ENCODE measurements at places on chromosomes 2 and 18.
A peak's percentile ranks its signal among the peaks of the same experiment; 100 is the strongest.

DNA sequence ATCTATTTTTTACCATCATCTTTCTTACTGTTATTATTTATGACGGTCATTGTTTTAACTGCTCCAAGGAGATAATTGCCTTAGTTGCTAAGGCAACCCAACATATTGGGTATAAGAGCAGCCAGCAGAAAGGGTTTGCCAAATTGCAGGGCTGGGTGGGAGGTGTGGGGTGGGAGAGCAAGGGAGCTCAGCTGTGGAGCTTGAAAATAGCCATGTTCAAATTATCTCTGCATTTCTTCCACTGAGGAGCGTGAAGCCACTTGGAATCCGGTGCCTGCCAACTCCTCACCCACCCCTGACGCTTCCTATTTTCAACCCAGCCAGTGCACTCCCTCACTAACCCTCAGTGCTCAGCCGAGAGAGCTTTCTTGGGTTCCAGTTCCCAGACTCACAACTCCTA, 60.8 kb downstream of the SETBP1 start:
- H3K27me3 ChIP-seq = no peaks in the 10 kb centered on the region
- peaks cover 39% of the 10 kb centered on the region for H3K4me1 ChIP-seq
- H3K36me3 ChIP-seq = no peaks in the 10 kb centered on the region
- H3K27ac ChIP-seq = no peak overlapping the region
- DNase-seq = no peak
- no peak overlapping the region for H3K4me3 ChIP-seq

DNA sequence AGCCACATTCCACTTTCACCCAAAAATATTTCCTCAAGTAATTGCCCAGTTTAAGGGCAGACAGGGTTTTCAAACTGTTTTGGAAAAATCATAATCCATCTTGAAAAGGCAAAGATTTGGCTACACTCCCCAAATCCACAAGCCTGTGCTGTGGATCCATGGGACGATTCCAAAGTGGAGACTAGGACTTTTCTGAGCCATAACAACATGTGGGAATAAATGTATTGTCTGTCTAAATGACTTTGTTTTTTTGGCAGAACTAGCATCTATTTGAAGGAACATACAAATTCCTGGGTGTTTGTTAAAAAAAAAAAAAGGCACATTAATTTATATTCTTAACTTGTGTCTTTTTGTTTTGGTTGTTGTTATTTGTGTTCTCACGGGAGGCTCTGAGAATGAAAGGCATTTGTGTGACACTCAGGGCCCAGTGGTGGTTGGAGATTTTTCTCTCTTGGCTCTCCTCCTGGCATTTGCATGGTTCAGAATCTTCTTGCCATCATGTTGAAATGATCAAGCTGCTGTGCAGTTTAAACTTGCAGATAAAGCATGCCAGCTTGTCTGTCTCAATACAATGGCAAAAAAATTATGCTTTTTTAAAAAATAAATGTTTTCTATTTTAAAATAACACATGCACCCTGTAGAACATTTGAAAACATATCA, 277.4 kb downstream of the EN1 start:
- H3K27me3 ChIP-seq = peaks cover 2% of the 10 kb centered on the region
- H3K4me1 ChIP-seq = 0 out of 2 replicates have a peak, but pooled peaks cover 4% of the 10 kb centered on the region
- H3K27ac ChIP-seq = no peak overlapping the region
- no peak overlapping the region for H3K4me3 ChIP-seq

GRCh38 chr2:2007551-2008501, 263.5 kb upstream of the PXDN start:
- peak; percentile 51 for DNase-seq
- H3K4me1 ChIP-seq = peaks cover 54% of the 10 kb centered on the region
- peak overlapping the region; percentile 48 for H3K4me3 ChIP-seq
- no peaks in the 10 kb centered on the region for H3K36me3 ChIP-seq
- H3K27me3 ChIP-seq = no peaks in the 10 kb centered on the region

DNA sequence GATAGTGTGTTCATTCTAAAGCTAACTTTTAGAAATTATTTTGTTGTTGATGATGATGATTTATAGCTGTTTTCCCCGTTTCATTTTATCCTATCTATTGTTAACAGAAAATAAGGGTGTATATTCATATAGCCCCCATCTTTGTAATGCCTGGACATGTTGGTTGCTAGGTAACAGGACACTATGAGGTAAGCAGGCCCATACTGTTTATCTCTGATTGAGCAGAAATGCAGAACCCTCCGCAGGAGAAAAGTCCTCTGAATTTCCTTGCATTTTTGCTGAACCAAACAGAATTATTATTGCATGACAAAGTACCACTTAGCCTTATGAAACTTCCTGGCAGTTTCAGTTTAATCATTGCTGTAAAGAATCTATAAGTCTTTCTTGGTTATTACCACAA, 339.4 kb downstream of the DCC start:
- DNase-seq = no peak
- no peak overlapping the region for H3K27ac ChIP-seq
- H3K4me1 ChIP-seq = peaks cover 33% of the 10 kb centered on the region
- H3K4me3 ChIP-seq = no peak overlapping the region

GRCh38 chr2:140835079-140835478, 1295.7 kb downstream of the LRP1B start:
- no peak for DNase-seq
- H3K36me3 ChIP-seq = no peaks in the 10 kb centered on the region
- no peaks in the 10 kb centered on the region for H3K4me1 ChIP-seq
- no peak overlapping the region for H3K4me3 ChIP-seq

DNA sequence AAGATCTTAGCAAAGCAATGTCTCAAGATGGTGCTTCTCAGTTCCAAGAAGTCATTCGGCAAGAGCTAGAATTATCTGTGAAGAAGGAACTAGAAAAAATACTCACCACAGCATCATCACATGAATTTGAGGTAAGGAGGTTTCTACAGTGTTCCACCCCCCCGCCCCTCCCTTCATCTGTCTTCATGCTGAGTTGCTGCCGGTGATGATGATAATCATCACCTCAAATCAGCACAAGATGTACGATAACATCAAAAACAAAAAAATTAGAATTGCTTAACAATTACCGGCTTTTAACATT, 14.6 kb downstream of the UGP2 start:
- H3K27me3 ChIP-seq = no peaks in the 10 kb centered on the region
- peaks cover 70% of the 10 kb centered on the region for H3K36me3 ChIP-seq
- peaks cover 70% of the 10 kb centered on the region for H3K4me1 ChIP-seq
- H3K4me3 ChIP-seq = no peak overlapping the region
- no peak for DNase-seq
- H3K27ac ChIP-seq = peak overlapping the region; percentile 81
